ENCODE measurements at places on chromosomes 2 and 18.

- DNase-seq: no peak
Measured at GRCh38 chr18:2144811-2145210, 426.5 kb downstream of the METTL4 start.

DNA sequence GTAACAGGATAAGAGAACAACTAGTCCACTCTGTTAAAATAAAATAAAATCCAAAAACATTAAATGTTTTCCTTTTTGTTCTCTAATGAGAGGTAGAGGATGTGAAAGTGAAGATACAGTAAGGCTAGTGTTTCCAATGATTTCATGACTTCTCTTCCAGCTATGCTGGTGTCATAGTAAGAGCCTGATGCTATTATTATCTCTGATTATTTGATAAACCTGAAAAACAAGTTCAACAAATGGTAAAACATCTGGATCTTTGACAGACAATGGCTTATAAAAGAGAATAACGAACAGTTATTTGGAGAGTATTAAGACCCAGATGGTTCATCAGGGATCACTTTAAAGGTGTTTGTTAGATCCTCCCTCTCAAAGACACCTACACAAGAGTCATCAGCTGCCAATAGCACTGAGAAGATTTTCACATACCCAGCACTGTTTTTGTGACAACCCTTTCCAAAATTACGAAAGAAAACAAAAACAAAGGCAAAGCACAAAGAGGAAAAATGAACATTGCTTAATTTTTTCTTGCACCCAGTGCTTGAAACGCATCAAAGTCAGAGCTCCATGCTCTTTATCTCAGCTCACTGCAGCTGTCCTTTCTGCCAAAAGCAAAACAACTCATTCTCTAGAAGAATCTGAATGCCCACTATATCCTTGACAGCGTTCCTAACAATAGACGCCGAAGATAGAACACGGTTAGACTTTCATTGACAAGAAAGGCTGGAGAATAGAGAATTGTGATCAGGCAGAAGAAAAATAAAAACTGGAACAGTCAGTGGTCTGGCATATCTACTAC lies 168.6 kb downstream of the SLC8A1 start:
- no peak for DNase-seq

- no peak for DNase-seq
Measured at GRCh38 chr2:126946318-126947102, 47.8 kb downstream of the TEX51 start.

DNA sequence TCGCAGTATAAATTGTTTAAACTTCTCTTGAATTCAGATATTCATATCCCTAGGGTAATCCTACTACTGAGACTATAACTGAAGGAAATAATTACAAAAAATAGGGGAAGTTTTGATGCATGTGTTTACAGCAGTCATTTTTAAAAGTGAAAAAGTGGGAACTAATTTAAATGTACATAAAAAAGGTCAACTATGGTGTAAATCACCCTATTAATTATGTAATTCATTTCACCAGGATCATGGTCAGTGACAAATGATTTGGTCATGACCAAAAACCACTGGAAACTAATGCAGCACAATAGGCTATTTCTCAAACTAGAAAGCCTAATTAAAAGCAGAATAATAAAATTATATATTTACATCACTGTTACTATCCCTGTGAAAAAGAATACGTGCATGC lies 5.0 kb upstream of the CNGA3 start:
- no peak for DNase-seq

- no peak for DNase-seq
Measured at GRCh38 chr2:172712251-172712650, 23.4 kb upstream of the RAPGEF4 start.

- no peak for DNase-seq
Measured at GRCh38 chr2:142140434-142140845, 9.6 kb upstream of the LRP1B start.
